ENCODE measurements at places on chromosomes 1 and 21. TPM values are rescaled to one million over a fixed set of nuclear protein-coding genes. Genes with fewer than 3 reads are reported as not detected.

Gene PSRC1
- 34.0 TPM for total RNA-seq

Gene RGS1
- 17.2 TPM for total RNA-seq

GRCh38 chr21:38303300-38303699, 46.5 kb downstream of the KCNJ15 start:
- H3K4me1 ChIP-seq: peaks cover 15% of the 10 kb centered on the region
- H3K4me3 ChIP-seq: no peak overlapping the region
- no peaks in the 10 kb centered on the region for H3K27me3 ChIP-seq
- DNase-seq: no peak

DNA sequence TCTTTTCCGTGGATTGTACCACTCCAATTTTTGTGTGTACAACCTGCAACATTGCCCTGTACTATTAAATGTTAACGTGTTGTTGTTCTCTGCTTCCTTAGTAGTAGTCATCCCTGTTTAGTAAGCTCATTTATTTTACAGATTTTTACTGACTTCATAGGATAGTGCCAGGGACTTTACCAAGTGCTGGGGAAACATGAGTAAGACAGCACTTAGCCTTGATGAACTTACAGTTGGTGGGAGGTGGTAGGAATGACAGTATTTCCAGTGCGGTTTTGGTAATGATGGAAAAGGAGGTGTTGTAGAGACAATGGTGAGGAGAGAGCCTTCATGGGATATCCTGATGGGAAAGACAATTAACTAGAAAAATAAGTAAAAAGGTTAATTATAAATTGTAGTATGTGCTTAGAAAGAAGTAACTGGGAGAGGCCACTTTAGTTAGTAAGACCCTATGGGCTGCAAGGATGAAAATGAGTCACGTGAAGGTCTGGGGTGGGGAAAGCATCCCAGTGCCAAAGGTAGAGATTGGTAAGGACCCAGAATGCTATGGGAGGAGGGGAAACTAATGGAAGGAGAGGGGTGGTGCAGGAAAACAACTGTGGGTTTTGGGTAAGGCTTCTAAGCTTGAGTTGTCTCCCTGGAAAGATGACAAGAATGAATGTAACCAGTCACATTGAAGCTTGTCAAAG, 1.7 kb downstream of the RLF start:
- H3K27ac ChIP-seq: peak overlapping the region; percentile 94
- no peaks in the 10 kb centered on the region for H3K36me3 ChIP-seq
- peaks cover 23% of the 10 kb centered on the region for H3K4me1 ChIP-seq
- H3K4me3 ChIP-seq: peak overlapping the region; percentile 100
- no peak for DNase-seq

DNA sequence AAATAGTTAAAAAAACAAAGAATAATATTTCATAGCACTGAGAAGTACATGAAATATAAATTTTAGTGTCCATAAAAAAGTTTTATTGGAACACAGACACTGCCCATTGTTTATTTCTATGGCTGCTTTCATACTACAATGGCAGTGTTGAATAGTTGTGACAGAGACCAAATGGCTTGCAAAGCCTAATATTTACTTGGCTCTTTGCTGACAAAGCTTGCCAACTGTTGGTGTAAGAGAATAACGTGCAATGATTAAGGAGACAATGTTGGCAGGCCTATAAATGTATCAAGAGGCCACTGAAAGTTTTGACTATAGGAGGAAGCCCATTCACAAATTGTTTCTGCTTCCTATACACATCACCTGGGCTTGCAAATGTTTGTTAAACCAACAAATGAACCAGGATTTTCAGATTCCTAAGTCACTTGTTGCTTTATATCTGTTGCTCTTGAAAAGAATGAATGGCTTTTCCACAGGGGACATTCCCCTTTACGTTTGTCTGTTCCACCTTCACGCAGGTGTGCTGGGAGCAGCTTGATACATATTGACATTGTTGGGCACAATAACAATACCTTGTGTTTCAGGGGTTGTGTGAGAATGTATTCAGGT, 5.5 kb upstream of the ST6GALNAC3 start:
- DNase-seq: no peak
- H3K27me3 ChIP-seq: no peaks in the 10 kb centered on the region
- H3K4me1 ChIP-seq: no peaks in the 10 kb centered on the region
- no peak overlapping the region for H3K27ac ChIP-seq
- no peaks in the 10 kb centered on the region for H3K36me3 ChIP-seq
- H3K4me3 ChIP-seq: no peak overlapping the region

DNA sequence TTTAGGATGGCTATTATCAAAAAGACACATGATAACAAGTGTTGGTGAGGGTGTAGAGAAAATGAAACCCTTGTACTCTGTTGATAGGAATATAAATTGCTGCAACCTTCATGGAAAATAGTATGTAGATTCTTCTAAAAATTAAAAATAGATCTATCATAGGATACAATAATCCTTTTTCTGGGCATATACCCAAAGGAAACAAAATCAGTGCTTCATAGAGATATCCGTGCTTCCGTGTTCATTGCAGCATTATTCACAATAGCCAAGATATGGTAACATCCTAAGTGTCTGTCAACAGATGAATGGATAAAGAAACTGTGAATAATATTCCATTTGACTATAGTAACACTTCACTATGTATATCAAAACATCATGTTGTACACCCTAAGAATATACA, 106.7 kb downstream of the MIS18A start:
- no peak overlapping the region for H3K4me3 ChIP-seq
- no peak overlapping the region for H3K27ac ChIP-seq
- no peak for DNase-seq
- no peaks in the 10 kb centered on the region for H3K36me3 ChIP-seq

DNA sequence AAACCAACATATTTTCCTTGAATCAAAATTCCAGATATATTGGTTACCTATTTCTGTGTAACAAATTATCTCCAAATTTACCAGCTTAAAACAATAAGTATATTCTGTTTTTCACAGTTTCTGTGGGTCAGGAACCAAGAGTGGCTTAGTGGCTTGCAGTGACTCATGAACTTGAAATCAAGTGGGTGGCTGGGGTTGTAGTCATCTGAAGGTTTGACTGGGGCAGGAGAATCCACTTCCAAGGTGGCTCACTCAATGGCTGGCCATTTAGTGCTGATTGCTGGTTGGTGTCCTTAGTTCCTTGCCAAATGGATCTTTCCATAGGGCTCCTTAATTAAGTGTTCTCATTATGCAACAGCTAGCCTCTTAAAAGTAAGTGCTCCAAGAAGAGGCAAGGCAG, 43.8 kb downstream of the ALG14 start:
- no peak overlapping the region for H3K27ac ChIP-seq
- no peaks in the 10 kb centered on the region for H3K27me3 ChIP-seq
- no peak overlapping the region for H3K4me3 ChIP-seq
- no peaks in the 10 kb centered on the region for H3K4me1 ChIP-seq
- no peak for DNase-seq
- H3K36me3 ChIP-seq: no peaks in the 10 kb centered on the region

Data from testis (tissue), 5 donors.